ENCODE measurements at places on chromosomes 3 and 15. TPM values are rescaled to one million over a fixed set of nuclear protein-coding genes. Genes with fewer than 3 reads are reported as not detected.
A peak's percentile ranks its signal among the peaks of the same experiment; 100 is the strongest.

DNA sequence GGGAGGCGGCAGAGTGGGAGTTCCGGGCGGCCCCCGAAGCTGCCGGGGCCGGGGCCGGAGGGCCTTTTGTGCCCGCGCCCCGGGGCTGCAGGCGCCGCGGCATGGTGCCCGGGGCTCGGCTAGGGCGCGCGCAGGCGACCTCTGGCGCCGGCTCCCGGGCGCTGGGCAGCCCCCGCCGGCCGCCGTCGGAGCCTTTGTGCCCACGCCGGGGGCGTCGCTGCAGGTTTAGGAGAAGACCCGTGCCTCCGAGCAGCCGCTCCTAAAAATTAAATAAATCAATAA, 299 bp downstream of the PAQR9 start:
- H3K27ac ChIP-seq: no peak overlapping the region
- H3K27me3 ChIP-seq: peaks cover 49% of the 10 kb centered on the region
- no peaks in the 10 kb centered on the region for H3K36me3 ChIP-seq
- peak overlapping the region; percentile 58 for H3K4me3 ChIP-seq
- no peak for DNase-seq

DNA sequence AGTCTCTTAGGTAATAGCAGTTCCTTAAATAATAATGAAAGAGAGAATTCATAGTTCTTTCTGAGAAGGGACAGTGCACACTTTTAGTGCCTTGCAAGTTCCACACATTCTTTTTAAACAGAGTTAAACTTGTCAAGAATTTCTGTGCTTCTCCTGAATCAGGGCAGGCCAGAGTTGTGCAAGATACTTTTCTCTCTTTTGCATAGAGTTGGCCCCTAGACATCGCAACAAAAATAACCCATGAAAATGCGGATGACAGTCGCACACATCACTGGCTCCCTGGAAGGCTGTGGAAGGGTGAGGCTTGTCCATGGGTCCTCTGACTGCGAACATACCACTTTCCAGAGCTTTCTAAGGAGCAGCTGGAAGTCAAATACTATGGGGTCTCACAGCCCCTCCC, 40.1 kb downstream of the FBLN2 start:
- H3K4me1 ChIP-seq: peaks cover 18% of the 10 kb centered on the region
- H3K4me3 ChIP-seq: no peak overlapping the region
- H3K27me3 ChIP-seq: no peaks in the 10 kb centered on the region
- DNase-seq: no peak
- no peak overlapping the region for H3K27ac ChIP-seq
- no peaks in the 10 kb centered on the region for H3K36me3 ChIP-seq

GRCh38 chr3:45199837-45200648, 26.0 kb downstream of the TMEM158 start:
- no peaks in the 10 kb centered on the region for H3K27me3 ChIP-seq
- H3K4me1 ChIP-seq: 0 out of 2 replicates have a peak, but pooled peaks cover 4% of the 10 kb centered on the region
- no peak overlapping the region for H3K27ac ChIP-seq
- H3K4me3 ChIP-seq: no peak overlapping the region
- H3K36me3 ChIP-seq: no peaks in the 10 kb centered on the region

DNA sequence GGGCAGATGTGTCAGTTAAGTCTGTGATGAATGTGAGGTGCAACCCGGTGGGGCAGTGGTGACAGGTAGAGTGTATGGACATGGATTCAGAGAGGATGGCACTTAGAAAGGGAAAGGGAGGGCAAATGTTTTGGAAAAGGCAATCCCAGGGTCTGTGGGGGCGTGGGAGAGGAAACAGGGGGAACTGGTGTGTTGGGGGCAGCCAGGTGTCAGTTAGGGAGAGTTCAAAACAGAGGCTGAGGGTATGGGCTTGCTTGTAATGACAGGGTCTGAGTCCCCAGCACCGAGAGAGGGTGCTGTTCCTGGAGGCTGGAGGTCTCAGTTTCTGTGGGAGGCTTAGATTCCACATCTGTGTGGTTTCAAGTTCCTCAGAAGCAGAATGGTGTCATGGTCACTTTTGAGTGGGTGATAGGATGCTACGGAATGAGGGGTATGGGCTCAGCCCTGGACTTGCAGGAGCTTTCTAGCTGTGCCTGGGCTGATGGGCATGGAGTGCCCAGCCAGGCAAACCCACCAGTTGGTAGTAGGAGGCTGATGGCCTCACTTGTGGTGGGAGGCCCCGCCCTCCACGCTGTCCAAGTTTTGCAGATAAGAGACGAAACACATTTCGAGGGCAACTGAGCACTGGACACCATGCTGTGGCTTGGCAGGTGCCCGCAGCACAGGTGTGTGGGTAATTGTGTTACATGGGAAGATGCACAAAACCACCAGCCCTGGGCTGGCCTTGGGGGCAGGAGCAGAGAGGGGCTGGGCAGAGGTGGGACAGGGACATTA, 209.4 kb downstream of the RPLP1 start:
- no peaks in the 10 kb centered on the region for H3K27me3 ChIP-seq
- no peak overlapping the region for H3K27ac ChIP-seq
- H3K4me3 ChIP-seq: no peak overlapping the region
- no peak for DNase-seq
- no peaks in the 10 kb centered on the region for H3K4me1 ChIP-seq
- no peaks in the 10 kb centered on the region for H3K36me3 ChIP-seq

- DNase-seq: no peak
- H3K27ac ChIP-seq: no peak overlapping the region
- no peaks in the 10 kb centered on the region for H3K36me3 ChIP-seq
- no peaks in the 10 kb centered on the region for H3K4me1 ChIP-seq
These were observed 489.8 kb upstream of the PROK2 start for GRCh38 chr3:72274493-72275330.

DNA sequence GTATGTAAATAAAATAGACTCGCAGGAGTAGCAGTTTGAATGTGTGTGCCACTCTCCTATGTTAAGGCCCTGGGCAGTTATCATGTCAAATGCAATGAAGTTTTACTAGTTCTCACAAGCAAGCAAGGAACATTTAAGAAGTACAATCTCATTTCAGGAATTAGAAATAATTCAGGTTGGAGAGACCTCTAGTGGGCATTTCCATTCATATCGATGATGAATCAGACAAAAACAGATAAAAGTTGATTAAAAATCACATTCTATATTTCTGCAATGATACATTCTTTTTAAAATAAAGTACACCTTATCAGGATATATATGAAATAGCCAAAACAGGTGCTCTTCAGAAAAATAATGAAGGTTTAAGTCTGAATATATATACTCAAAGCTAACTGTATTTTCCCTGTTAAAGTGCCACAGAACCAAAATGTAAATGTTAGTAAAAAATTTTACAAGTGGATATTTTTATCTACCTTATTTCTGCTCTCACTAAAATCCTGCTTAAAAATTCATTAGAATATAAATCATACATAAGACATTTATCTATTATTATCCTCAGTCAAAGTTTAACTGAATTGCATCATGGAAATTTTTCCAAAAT, 492.4 kb upstream of the FRG2C start:
- peak; percentile 48 for DNase-seq
- no peaks in the 10 kb centered on the region for H3K27me3 ChIP-seq
- H3K27ac ChIP-seq: no peak overlapping the region
- no peak overlapping the region for H3K4me3 ChIP-seq
- H3K36me3 ChIP-seq: no peaks in the 10 kb centered on the region
- no peaks in the 10 kb centered on the region for H3K4me1 ChIP-seq

DNA sequence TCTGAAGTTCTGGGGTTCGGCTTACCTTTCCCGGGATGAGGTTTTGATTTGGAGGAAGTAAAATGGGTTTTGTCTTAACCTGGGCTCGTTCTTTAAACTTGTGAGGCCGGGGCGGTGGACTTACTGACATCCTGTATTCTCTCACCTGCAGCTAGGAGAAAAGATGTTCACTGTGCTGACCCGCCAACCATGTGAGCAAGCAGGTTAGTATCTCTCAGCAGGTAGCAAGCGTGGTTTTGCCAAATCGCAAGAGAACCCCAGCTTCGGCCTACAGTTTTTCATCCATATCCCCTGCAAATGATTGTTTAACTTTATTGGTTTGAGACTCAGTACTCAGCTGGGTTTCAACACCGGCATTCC, 891 bp downstream of the ENTPD3 start:
- no peak overlapping the region for H3K27ac ChIP-seq
- peaks cover 40% of the 10 kb centered on the region for H3K27me3 ChIP-seq
- peak overlapping the region; percentile 88 for H3K4me3 ChIP-seq
- DNase-seq: peak; percentile 33
- peaks cover 9% of the 10 kb centered on the region for H3K4me1 ChIP-seq

DNA sequence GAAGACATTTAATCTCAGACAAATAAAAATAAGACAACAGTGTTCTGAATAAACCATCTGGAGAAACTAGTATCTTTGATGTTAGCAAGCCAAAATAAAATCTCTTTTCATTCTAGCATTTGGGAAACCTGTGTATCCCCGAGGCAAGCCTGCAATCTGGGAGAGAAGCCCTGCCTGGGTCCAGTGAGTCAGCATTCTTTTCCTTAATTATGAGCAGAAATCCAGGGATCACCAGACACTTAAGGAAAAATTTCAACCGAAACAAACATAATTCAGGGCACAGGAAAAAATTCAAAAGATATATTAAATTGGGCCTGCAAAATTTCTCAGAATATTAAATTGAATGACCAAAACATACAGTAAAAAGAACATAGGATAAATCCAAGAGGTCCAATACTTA, 4.2 kb downstream of the NCBP2 start:
- no peak for DNase-seq
- peaks cover 53% of the 10 kb centered on the region for H3K36me3 ChIP-seq
- no peak overlapping the region for H3K4me3 ChIP-seq
- 0 out of 2 replicates have a peak overlapping the region, but pooled peaks have one; percentile 75 for H3K27ac ChIP-seq
- H3K4me1 ChIP-seq: no peaks in the 10 kb centered on the region

DNA sequence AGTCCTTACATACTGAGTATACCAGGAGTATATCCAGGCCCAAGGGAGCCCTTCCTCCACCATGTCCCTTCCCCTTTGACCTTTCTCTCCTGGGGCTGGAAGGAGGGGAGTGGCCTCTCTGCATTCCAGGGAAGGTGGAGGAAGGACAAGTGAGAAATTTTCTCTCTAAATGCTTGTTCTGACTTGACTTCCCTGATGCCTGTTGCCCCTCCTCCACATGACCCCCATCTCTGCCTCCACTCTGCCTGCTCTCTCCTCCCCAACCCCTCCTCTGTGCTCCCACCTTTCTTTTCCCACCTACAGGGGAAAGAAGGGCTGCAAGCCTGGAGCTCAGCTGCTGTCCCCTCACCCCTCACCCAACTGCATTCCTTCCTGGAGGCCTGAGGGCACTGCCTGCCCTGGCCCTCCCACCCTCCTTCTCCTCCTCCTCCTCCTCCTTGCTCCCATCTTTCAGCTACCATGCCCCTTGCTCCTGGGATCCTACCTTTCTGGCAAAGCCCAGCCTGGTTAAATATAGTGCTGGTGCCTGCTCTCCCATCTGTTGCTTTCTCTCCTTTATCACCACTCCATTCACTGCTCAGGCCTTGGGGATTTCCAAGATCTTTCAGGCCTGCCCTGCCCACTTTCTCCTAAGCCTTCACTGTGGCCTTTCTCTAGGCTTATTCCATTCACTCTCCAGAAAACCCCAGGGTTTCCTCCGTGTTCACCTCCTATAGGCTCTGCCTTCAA, 8.5 kb upstream of the DAG1 start:
- no peaks in the 10 kb centered on the region for H3K27me3 ChIP-seq
- H3K27ac ChIP-seq: peak overlapping the region; percentile 99
- peaks cover 37% of the 10 kb centered on the region for H3K4me1 ChIP-seq

GRCh38 chr15:35679186-35679585, 133.2 kb upstream of the DPH6 start:
- H3K4me3 ChIP-seq: no peak overlapping the region
- H3K27me3 ChIP-seq: no peaks in the 10 kb centered on the region
- H3K27ac ChIP-seq: no peak overlapping the region

GRCh38 chr3:183394150-183394549, 34.3 kb downstream of the MCF2L2 start:
- H3K27ac ChIP-seq: 0 out of 2 replicates have a peak overlapping the region, but pooled peaks have one; percentile 30
- no peak overlapping the region for H3K4me3 ChIP-seq
- no peaks in the 10 kb centered on the region for H3K36me3 ChIP-seq

GRCh38 chr15:80732167-80732566, 37.1 kb downstream of the ABHD17C start:
- H3K36me3 ChIP-seq: no peaks in the 10 kb centered on the region
- no peak for DNase-seq
- no peaks in the 10 kb centered on the region for H3K4me1 ChIP-seq

DNA sequence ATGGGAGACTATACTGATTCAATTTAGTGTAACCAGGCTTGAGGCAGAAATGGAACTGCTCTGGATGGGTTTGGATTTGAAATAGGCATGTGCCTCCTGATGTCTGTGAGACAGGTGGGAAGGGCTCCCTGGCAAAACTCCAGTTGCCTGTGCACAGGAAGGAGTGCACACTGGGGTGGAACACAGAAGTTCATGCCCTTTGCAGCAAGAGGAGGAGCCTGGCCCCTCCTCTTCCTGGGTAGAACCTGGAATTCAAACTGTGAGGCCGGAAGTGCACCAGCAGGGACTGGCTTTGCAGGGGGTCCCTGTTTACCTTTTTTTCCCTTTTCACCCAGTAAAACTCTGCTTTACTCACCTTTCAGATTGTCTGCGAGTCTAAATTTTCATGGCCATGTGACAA, 99.9 kb downstream of the GMPS start:
- DNase-seq: no peak
- no peak overlapping the region for H3K27ac ChIP-seq
- H3K4me1 ChIP-seq: no peaks in the 10 kb centered on the region
- H3K27me3 ChIP-seq: no peaks in the 10 kb centered on the region
- H3K4me3 ChIP-seq: no peak overlapping the region

GRCh38 chr15:60137711-60138396, 133.7 kb downstream of the FOXB1 start:
- 0 out of 2 replicates have a peak, but pooled peaks cover under 1% of the 10 kb centered on the region for H3K4me1 ChIP-seq
- no peak overlapping the region for H3K4me3 ChIP-seq
- no peaks in the 10 kb centered on the region for H3K27me3 ChIP-seq
- DNase-seq: no peak
- no peaks in the 10 kb centered on the region for H3K36me3 ChIP-seq

DNA sequence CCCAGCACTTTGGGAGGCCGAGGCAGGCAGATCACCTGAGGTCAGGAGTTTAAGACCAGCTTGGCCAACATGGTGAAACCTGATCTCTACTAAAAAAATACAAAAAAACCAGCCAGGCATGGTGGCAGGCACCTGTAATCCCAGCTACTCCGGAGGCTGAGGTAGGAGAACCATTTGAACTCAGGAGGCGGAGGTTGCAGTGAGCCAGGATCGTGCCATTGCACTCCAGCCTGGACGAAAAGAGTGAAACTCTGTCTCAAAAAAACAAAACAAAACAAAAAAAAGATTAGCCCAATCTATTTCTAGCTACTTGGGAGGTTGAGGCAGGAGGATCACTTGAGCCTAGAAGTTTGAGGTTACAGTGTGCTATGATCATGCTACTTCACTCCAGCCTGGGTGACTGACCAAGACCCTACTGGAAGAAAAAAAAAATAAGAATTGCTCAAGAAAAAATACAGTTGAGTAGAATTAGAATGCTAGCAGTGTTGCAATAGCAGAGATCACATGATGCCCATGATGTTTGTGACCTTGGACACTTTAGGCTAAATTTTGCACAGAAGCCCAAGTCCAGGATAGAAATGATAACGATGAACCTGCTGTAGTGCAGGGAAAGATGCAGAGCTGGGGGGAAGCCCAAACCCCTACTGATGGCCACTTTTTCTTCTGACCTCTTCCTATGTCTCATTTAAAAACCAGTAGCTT, 162.2 kb downstream of the LPP start:
- H3K4me1 ChIP-seq: no peaks in the 10 kb centered on the region
- H3K36me3 ChIP-seq: peaks cover 3% of the 10 kb centered on the region
- H3K27ac ChIP-seq: no peak overlapping the region
- no peak for DNase-seq
- no peak overlapping the region for H3K4me3 ChIP-seq

GRCh38 chr15:41292521-41292920, 39.9 kb downstream of the OIP5 start:
- H3K36me3 ChIP-seq: peaks cover 37% of the 10 kb centered on the region
- no peaks in the 10 kb centered on the region for H3K27me3 ChIP-seq
- DNase-seq: no peak
- H3K4me1 ChIP-seq: no peaks in the 10 kb centered on the region
- H3K27ac ChIP-seq: peak overlapping the region; percentile 48
- no peak overlapping the region for H3K4me3 ChIP-seq

Gene OSTN
- not detected for polyA plus RNA-seq

Gene CRYGS
- polyA plus RNA-seq: 2.0 TPM

Gene ITIH1
- polyA plus RNA-seq: not detected

Gene CCDC39
- polyA plus RNA-seq: 2.6 TPM

Gene ARHGEF3
- polyA plus RNA-seq: 5.1 TPM

All from GM23338 (cell line).